ENCODE measurements at places on chromosomes 11 and 22. TPM values are rescaled to one million over a fixed set of nuclear protein-coding genes. Genes with fewer than 3 reads are reported as not detected.

GRCh38 chr22:24703101-24703500 lies 71.4 kb downstream of the PIWIL3 start:
- H3K4me3 ChIP-seq: no peak overlapping the region
- H3K27me3 ChIP-seq: peaks cover 13% of the 10 kb centered on the region
- DNase-seq: no peak
- no peaks in the 10 kb centered on the region for H3K36me3 ChIP-seq
- H3K27ac ChIP-seq: no peak overlapping the region

- no peak overlapping the region for H3K4me3 ChIP-seq
- H3K27me3 ChIP-seq: no peaks in the 10 kb centered on the region
- H3K36me3 ChIP-seq: no peaks in the 10 kb centered on the region
- H3K4me1 ChIP-seq: no peaks in the 10 kb centered on the region
- H3K27ac ChIP-seq: no peak overlapping the region
Observed at GRCh38 chr11:88819616-88820015, 246.2 kb downstream of the GRM5 start.

DNA sequence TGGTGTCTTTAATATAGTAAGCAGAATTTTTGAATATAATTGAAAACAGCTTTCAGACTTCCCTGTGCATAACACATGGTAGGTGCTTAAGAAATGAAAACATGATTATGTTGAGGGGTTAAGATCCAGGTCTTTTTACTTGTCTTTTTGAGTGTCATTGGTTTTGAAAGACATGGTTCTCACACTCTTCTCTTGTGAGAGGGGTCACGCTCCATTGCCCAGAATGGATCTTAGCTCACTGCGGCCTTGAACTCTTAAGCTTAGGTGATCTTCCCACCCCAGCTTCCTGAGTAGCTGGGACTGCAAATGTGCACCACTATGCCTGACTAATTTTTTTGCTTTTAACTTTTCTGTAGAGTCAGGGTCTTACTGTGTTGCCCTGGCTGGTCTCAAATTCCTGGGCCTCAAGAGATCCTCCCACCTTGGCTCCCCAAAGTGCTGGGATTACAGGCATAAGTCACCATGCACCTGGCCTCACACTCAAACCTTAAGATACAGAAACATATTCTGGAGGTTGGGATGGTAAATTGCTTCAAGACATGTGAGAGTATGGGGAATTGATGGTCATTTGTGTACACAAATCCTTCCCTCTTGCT lies 1.4 kb downstream of the SPCS2 start:
- H3K4me3 ChIP-seq: peak overlapping the region; percentile 89
- peaks cover 4% of the 10 kb centered on the region for H3K36me3 ChIP-seq
- H3K27ac ChIP-seq: no peak overlapping the region
- H3K27me3 ChIP-seq: no peaks in the 10 kb centered on the region
- peaks cover 43% of the 10 kb centered on the region for H3K4me1 ChIP-seq

DNA sequence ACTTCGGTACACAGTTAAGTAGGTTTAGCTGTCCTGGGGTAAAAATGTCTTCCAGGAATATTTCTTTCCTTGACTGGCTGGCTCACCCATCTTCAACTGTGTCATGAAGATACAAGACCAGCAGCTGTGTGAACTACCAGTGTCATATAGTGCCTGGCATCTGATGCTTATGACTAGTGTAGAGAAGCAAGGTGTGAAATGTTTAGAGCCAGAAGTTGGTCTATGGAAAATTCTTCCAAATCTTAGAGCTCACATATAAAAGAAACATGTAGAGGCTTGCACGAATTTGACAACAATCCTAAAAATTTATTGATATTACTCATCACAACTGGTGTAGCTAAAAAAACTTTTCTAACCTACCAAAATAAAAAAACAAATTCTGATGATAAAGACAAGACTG lies 54.4 kb downstream of the ARL14EP start:
- no peaks in the 10 kb centered on the region for H3K4me1 ChIP-seq
- peaks cover 2% of the 10 kb centered on the region for H3K27me3 ChIP-seq
- H3K36me3 ChIP-seq: no peaks in the 10 kb centered on the region
- DNase-seq: no peak
- no peak overlapping the region for H3K4me3 ChIP-seq

The MMP10 gene
- not detected for total RNA-seq

The SCGB1C1 gene
- not detected for total RNA-seq

GRCh38 chr22:21587803-21588611 lies 20.5 kb downstream of the UBE2L3 start:
- H3K27ac ChIP-seq: no peak overlapping the region
- H3K4me1 ChIP-seq: peaks cover 45% of the 10 kb centered on the region
- no peaks in the 10 kb centered on the region for H3K27me3 ChIP-seq

- H3K27me3 ChIP-seq: no peaks in the 10 kb centered on the region
- H3K4me1 ChIP-seq: no peaks in the 10 kb centered on the region
- no peaks in the 10 kb centered on the region for H3K36me3 ChIP-seq
- H3K4me3 ChIP-seq: no peak overlapping the region
Observed at GRCh38 chr11:92929246-92929645, 40.2 kb upstream of the MTNR1B start.

GRCh38 chr11:75595429-75595828 lies 33.4 kb downstream of the SERPINH1 start:
- H3K27ac ChIP-seq: no peak overlapping the region
- H3K27me3 ChIP-seq: no peaks in the 10 kb centered on the region
- no peaks in the 10 kb centered on the region for H3K36me3 ChIP-seq
- H3K4me1 ChIP-seq: no peaks in the 10 kb centered on the region
- no peak overlapping the region for H3K4me3 ChIP-seq

GRCh38 chr22:35991168-35991567 lies 37.5 kb downstream of the RBFOX2 start:
- no peak overlapping the region for H3K27ac ChIP-seq
- H3K36me3 ChIP-seq: no peaks in the 10 kb centered on the region
- H3K4me1 ChIP-seq: peaks cover 12% of the 10 kb centered on the region
- DNase-seq: no peak

DNA sequence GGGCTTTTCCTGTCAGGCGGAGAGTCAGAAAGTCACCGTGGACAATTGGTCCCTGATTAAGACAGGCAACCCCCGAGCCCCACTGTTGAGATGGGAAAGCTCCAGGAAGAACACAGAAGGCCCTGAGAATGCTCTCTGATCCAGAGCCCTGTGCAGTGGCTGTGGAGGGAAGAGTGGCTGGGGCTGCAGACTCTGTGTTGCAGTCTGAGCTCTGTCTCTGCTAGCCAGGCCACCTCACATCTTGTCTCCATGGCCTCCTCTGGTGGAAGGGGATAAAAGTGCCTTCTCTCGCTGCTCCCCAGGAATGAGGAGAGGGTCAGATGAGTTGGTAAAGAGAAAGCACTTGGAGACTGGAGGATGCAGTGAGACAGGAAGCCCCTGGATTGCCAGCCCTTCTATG lies 141.2 kb downstream of the CEP164 start:
- no peaks in the 10 kb centered on the region for H3K36me3 ChIP-seq
- no peaks in the 10 kb centered on the region for H3K4me1 ChIP-seq
- H3K27me3 ChIP-seq: peaks cover 2% of the 10 kb centered on the region
- no peak overlapping the region for H3K4me3 ChIP-seq
- DNase-seq: no peak
- no peak overlapping the region for H3K27ac ChIP-seq

DNA sequence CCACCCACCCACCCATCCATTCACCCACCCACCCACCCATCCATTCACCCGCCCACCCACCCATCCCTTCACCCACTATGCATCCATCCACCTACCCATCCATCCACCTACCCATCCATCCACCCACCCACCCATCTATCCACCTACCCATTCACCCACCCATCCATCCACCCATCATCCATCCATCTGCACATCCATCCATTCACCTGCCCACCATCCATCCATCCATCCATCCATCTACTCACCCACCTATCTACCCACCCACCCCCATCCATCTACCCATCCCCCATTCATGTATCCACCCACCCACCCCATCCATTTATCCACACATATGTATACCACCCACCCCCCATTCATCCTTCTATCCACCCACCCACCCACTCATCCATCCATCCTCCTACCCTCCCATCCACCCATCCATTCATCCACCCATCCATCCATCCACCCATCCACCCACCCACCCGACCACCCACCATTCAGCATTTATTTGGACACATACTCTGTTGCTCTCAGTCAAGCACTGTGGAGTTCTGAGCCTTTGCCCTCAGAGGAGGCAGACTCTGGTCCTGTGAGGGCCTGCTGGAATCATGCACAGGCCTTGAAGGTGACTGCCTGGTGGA lies 380.1 kb downstream of the TBC1D22A start:
- H3K36me3 ChIP-seq: no peaks in the 10 kb centered on the region
- no peak overlapping the region for H3K4me3 ChIP-seq
- no peak for DNase-seq

The TRIM29 gene
- 1,454 TPM for total RNA-seq

DNA sequence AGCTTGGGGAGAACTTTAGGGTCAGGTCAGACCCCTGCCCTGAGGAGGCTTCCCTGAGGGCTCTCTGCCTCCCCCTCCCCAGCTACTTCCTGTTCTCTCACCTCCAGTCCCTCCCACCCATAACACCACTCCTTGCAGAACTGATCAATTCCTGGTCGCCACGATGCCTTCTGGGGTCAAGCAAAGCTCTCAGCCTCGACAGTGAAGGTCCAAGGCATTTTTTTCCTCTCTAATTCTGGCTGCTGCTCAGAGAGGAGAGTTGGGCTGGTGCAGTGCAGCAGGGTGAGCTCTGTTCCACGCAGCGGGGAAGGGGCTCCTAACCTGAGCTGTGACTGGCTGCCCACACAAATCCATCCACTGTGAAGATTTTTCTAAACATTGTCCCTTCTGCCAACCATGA lies 628.4 kb downstream of the BRD1 start:
- H3K4me1 ChIP-seq: no peaks in the 10 kb centered on the region
- no peak overlapping the region for H3K27ac ChIP-seq
- H3K27me3 ChIP-seq: peaks cover 31% of the 10 kb centered on the region
- peak; percentile 25 for DNase-seq
- H3K4me3 ChIP-seq: no peak overlapping the region

The KDELR3 gene
- total RNA-seq: 3.1 TPM

- H3K27ac ChIP-seq: no peak overlapping the region
- DNase-seq: no peak
- no peak overlapping the region for H3K4me3 ChIP-seq
Observed at GRCh38 chr11:77557553-77557952, 32.2 kb upstream of the AQP11 start.

DNA sequence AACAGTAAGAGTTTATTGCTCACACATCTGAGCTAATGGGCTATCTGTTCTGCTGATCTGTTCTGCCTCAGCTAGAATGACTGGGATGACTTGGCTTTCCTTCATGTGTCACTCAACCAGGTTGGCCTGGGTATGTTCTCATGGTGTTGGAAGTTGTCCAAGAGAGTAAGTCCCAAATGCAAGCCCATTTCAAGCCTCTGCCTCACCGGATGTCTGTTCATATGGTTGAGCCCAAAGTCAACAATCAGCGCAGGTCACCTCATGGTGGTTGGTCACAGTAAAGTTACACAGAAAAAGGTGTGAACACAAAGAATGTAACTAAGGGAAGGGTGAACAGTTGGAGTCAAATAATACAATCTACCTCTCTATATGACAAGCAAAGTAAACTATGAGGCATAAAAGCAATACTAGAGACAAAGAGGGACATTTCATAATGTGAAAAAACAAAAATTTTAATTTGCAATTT lies 1.9 kb downstream of the GDPD4 start:
- H3K27me3 ChIP-seq: no peaks in the 10 kb centered on the region
- no peak for DNase-seq
- H3K4me1 ChIP-seq: no peaks in the 10 kb centered on the region
- no peak overlapping the region for H3K4me3 ChIP-seq
- no peaks in the 10 kb centered on the region for H3K36me3 ChIP-seq
- peak overlapping the region; percentile 67 for H3K27ac ChIP-seq

- no peak for DNase-seq
- no peaks in the 10 kb centered on the region for H3K27me3 ChIP-seq
- H3K4me1 ChIP-seq: no peaks in the 10 kb centered on the region
- no peak overlapping the region for H3K27ac ChIP-seq
- no peaks in the 10 kb centered on the region for H3K36me3 ChIP-seq
Observed at GRCh38 chr11:128069665-128070064, 517.7 kb downstream of the ETS1 start.
